Activated T-cell treated with anti-CD3 and anti-CD28 coated beads, Interleukin-2, amount 50 U/mL, for 4 hours (primary cell): ENCODE measurements at places on chromosomes 13 and 19.

DNA sequence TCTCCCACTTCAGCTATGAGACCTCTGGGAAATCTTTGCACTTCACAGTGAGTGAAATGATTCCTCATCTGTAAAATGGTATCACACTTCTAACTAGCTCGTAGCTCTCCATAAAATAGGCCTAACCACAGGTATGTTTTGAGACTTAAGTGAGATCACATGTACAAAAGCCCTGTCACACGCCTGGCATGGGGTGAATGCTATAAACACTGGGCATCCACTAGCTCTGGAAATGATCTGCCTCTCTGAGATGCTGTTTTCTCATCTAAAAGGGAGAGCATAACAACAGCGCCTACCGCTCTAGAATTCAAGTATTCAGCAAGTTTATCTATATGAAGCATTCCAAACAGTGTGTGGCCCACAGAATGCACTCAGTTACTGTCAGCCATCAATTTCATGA is 2.2 kb downstream of the AKT2 start:
- no peak for DNase-seq

DNA sequence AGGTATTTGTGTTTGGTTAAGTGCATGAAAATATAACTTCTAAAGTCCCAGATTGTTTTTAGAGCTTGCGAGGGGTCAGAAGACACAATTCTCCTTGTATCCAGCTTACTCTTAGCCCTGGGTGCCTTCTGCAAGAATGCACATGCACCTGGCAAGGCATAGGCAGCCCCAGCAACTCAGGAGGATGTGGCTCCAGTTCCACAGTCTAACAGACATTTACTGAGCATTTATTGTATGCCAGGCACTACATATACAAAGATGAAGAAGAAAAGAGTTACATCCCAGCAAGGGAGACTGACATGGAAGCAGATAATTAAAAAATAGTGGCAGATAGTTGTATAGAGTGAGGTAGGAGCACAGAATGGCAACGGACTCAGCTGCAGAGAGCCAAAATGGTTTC is 101.1 kb upstream of the FRY start:
- DNase-seq, result no peak

GRCh38 chr13:22926748-22927400 is 253.9 kb upstream of the SGCG start:
- no peak for DNase-seq

DNA sequence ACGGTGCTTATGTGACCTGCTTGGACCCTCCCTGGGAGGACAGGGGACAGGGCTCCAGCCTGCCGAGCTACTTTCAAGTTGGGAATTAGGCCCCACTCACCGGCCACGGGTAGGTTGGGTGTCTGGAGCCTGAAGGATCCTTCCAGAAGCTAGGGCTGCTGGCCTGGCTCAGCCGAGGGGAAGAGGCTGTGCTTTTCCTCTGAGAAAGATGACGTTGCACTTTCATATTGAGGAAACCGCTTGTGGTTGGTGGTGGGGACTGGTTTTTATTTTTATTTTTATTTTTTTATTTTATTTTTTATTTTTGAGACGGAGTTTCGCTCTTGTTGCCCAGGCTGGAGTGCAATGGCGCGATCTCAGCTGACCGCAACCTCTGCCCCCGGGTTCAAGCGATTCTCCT is at the start of gene TMEM150B:
TSS of gene TMEM150B (minus strand) at position 170 of the 400 bp plus-strand sequence. CDS start 4,305 bp downstream, outside the sequence.
- no peak for DNase-seq

GRCh38 chr13:73607489-73608156 is 526.6 kb downstream of the KLF12 start:
- DNase-seq, result no peak

DNA sequence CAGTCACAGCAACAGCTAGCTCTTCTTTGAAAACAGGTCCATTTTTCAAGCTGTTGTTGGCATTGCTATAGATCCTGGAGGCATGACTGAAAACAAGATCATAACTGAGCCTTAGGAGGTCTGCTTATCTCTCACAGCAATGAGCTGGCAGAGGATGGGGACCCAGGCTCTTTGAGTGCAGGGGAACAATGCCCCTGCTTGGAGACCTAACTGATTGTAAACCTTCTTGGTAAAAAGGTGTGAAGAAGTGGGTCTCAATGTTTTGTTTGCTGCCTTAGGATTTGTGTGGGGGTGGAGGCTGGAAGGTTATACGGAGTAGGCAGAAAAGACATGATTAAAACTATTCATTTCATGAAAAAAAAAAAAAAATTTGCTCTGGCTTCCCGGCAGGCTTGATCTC is 94.6 kb downstream of the EFNB2 start:
- DNase-seq, result no peak

- no peak for DNase-seq
Measured at GRCh38 chr13:83007226-83007625, 875.0 kb downstream of the SLITRK1 start.

GRCh38 chr19:1473085-1473851 is 5.7 kb downstream of the C19orf25 start:
- no peak for DNase-seq
